Spinal cord (tissue), 10 donors: ENCODE measurements at places on chromosomes 1 and 21.

DNA sequence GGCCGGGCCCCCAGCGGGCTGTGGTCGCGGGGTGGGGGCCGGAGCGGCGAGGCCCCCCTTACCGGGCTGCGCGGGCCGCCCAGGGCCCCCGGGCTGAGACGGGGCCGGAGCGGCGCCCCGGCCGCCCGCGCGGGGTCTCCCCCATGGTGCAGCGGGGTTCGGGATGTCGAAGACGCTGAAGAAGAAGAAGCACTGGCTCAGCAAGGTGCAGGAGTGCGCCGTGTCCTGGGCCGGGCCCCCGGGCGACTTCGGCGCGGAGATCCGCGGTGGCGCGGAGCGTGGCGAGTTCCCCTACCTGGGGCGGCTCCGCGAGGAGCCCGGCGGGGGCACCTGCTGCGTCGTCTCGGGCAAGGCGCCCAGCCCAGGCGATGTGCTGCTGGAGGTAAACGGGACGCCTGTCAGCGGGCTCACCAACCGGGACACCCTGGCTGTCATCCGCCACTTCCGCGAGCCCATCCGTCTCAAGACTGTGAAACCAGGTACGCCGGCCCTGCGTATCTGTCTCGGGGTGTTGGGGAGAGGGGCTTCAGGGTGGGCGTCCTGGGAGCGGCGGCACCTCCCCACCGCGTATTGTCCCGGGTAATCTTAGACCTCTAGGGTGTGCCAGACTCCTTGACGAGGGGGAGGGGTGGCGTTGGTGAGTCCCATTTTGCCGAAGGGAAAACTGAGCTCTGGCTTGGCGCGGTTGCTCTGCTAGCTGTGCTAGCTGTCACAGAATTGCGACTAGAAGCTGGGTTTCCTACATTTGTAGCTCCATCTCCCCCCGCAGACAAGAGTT, 745 bp downstream of the MAGI3 start:
- DNase-seq: no peak

- DNase-seq: no peak
Measured at GRCh38 chr1:27446496-27447020, 43.4 kb downstream of the WASF2 start.

DNA sequence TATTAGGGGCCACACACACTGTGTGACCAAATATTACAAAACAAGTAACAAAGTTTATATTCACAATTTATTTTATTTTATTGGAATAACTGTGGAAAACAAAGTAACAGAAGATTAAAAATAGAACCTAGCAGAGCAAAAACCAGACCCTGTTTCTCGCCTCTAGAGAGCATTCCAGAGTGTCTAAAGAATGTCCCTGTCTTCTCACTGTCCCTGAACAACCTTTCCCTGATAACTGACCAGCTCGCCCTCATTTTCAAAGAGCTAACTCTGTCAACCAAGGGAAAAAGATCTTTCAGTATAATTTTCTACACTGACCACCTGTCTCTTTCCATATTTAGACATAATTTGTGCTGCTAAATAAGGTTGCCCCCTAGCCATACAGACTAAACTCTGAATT, 646.9 kb downstream of the USP25 start:
- no peak for DNase-seq

DNA sequence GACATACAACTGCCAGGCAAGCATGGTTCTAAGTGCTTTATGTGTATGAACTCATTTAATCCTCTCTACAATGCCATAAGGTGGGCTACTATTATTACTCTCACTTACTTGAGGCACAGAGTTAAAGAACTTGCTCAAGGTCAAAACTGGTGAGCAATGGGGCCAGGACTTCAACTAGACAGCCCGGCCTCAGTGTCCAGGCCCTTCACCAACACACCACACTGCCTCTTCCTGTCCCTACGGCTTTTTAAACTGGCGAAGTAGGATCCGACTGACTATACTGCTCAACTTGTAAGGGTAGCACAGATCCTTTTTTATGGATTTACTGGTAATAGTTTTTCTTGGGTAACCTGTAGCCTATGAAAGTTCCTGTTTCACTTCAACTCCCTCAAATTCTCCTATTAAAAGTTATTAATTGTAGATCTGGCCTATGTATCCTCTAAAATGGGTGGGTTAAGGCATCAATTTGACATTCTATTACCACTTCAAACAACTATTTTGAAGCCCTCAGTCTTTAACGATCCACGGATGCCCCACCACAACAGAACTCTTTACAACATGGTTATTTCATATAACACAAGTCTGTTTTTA, 4.3 kb downstream of the ERRFI1 start:
- DNase-seq: no peak

GRCh38 chr21:45033791-45034555, 40.4 kb upstream of the ADARB1 start:
- DNase-seq: no peak

- no peak for DNase-seq
Measured at GRCh38 chr1:22592919-22593790, 29.9 kb downstream of the EPHA8 start.

GRCh38 chr1:167820684-167821355, 93.1 kb downstream of the ADCY10 start:
- no peak for DNase-seq

DNA sequence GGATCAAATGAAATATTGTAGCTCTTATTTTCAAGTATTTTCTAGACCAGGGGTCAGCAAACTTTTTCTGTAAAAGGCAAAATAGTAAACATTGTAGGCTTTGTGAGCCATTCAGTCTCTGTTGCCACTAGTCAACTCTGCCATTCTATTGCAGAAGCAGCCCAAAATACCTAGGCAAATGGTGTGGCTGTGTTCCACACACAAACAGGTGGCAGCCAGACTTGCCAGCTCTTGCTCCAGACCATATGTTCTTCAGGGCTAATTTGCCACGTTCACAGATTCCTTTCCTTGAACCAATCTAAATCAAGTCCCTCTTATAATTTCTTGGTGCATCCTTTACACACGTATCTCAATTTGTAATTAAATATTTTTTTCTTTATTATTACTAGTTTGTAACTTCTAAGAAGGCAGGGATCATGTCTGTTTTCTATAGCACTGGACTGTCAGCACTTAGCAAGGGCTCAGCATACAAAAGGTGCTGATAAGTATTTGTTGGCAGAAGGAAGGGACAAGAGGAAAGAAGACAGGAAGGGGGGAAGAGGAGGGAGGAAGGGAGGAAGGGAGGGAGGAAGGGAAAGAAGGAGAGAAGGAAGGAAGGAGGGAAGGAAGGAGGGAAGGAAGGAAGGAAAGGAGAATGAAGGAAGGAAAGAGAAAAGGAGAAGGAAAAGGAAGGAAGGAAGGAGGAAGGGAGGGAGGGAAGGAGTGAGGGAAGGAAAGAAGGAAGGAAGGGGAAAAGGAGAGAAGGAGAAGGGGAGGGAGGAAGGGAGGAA, 106.5 kb upstream of the EDEM3 start:
- DNase-seq: no peak

DNA sequence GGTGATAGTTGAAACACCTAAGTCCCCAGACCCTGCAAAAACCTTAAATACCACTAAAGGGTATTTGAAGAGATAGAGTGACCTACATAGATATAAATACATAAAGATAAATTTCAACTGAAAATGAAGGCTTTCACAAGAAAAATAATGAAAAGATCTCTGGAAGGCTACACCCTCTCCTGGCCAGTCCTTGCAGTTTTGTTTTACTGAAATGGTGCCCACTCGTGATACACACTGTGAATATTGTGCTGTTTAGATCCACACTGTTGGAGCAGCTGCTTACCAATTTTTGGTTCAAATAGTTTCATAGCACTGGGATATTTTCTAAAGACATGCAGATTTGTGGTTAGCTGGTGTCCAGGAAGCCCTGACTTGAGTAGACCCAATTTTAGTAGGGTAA, 31.5 kb upstream of the RNF187 start:
- peak; percentile 64 for DNase-seq

- DNase-seq: no peak
Measured at GRCh38 chr21:31911138-31911907, 38.5 kb downstream of the HUNK start.

GRCh38 chr1:155324717-155325602, 4.3 kb downstream of the RUSC1 start:
- no peak for DNase-seq

DNA sequence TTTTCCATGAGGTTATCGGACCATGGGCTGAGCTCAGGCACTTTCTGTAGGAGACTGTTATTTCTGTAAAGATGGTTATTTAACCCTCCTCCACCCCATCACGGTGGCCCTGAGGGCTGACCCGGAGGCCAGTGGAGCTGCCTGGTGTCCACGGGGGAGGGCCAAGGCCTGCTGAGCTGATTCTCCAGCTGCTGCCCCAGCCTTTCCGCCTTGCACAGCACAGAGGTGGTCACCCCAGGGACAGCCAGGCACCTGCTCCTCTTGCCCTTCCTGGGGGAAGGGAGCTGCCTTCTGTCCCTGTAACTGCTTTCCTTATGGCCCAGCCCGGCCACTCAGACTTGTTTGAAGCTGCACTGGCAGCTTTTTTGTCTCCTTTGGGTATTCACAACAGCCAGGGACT, 2.6 kb upstream of the CCDC28B start:
- DNase-seq: no peak

DNA sequence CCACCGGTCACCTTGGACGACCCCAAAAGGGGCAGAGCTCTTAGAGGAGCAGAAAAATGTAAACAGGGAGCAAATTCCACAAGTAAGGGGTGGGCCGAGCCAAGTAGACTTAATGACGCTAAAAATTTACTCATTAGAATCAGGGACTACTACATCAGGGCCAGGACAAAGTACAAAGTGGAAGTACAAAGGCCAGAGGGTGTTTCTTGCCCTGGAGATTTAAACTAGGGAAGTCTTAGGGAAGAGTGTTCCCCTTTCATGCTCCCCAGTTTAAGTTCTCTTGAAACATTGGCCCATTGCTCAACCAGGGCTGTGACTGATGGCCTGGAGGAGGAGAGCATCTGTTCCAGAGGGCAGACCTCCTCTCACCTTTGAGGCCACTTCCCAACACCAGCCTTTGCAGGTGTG, 48.6 kb downstream of the BACH1 start:
- DNase-seq: no peak

DNA sequence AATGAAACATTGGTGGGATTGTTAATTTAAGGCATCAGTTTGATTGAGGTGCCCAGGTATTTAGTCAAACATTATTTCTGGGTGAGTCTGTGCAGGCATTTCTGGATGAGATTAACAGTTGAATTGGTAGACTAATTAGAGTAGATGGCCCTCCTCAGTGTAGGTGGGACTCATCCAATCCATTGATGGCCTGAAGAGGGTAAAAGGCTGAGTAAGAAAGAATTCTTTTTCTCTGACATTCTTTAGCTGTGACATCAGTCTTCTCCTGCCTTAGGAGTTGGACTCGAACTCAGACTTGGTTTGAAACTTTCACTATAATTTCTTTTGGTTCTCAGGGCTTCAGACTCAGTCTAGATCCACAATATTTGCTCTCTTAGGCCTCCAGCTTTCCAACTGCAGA, 59.6 kb upstream of the ADAMTS5 start:
- DNase-seq: no peak

GRCh38 chr1:166840309-166841274, 1.3 kb downstream of the POGK start:
- DNase-seq: no peak

DNA sequence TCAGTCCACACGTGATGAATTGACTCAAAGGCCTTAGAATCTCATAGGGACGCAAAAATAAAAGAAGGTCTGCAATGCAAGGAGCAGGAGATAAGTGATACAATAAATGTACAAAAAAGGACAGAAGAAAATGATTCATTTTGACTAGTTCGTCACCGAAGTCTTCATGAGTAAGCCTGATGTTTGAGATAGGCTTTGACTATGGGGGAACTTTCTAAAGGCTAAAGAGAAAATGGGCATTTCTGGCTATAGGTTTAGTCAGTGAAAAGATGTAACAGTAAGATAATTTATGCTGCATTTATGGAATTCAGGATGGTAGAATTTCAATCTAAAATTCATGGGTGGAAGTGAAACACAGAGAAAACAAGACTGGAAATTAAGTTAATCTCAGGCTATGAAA, 163.0 kb downstream of the ADGRL4 start:
- no peak for DNase-seq

DNA sequence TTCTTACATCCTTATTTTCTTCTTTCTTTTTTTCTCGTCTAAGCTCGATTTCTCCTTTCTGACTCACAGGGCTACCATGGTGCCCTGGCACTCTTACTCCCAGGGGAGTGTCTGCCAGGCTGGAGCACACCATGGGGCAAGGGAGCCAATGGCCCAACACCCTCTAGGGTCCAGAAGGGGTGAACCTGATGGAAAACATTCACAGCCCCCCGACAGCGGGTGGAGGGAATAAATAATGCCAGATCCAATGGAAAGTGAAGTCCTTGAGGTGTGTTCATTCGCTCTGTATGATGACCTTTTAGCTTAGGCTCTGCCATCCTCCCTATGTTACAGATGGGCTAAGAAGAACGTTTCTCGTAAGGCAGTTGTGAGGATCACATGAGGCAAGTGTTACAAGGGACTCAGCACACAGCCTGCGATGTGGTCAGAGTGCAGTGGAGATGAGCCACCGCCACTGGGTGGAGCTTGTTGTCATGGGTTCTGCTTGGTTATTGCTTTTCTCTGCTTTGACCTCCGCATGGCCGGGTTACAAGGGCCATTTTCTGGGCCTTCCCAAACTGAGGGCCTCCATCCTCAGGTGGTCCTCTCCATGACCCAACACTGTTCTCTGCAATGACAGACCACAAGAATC, 3.5 kb upstream of the FCMR start:
- no peak for DNase-seq

DNA sequence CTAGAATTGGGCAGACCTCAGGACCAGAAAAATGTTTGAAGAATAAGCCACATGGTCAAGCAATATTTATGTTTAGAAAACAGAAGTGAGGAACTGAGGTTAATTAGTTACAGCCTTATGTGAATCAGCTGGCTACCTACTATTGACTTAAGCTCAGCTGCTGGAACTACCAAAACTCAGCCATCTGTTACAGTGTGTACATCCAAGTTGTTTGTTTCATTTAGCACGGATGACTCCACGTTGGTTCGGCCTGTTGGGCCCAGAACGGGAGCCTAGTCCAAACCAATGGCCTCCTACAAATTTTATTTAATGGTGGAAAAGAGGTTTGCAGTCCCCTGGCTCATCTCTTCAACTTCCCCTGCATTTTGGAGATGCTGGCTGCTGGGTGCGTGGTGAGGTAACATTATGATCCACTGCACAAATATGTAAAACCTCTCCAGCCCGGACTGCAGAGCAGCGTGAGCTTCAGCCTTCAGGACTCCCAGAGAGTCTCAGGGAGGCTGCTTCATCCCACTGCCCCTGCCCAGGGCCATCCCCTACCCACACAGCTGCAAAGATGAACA, 143.4 kb downstream of the ZZZ3 start:
- DNase-seq: peak; percentile 14

GRCh38 chr1:31879981-31880608, 58.1 kb downstream of the PTP4A2 start:
- DNase-seq: no peak
